ENCODE measurements at places on chromosomes 4 and X.

DNA sequence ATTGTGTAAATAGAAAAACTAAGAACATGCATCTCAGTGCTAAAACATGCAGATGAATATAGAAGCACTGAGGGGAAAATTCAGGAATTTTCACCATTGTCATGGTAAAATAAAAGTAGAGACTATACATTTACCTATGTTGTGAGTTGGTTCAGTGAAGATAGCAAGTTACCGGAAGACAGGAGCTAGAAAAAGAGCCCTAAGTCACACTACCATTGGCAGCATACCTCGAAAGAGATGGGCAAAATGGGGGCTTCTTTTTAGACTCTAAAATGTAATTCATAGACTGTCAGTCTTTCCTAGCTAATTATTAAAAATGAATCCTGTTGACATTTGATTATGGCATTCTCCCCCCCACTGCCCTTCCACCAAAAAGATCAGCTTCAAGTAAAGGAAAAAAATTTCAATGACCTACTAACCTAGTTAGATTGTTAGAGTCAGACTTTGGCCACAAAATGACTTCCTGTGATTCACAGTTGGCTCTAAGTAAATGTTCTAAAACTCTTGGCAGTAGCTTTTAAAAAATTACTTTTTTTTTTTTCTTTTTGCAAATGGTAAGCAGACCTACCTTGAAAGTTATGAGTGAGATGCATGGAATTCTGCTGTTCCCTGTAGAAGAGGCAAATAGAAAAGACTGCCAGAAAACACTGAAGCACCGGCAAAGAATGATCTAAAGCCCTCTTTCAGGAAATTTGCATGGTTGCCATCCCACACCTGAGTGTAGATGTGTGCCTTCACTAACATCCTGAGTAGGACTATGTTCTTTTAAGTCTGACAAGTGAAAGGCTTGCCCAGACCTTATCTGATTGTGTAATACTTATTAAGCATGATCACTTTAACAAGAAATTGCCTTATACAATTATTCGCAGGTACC is 26.4 kb upstream of the ARSJ start:
- DNase-seq: no peak

DNA sequence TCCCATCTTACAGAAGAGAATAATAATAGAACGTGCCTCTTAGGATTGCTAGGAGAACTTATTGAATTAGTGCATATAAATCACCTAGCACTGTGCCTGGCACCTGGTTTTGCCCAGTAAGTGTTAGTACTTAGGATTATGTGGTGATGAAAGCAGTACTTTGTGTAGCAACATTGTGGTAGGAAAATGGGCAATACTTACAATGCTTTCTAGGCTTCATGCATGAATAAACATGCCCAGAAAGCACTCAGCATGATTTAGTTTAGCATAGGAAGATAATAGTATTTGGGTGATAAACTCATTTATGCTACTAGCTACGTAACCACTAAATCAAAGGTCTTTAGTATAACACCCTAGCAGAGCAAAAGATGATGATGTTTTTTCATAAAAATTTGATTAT is 105.6 kb downstream of the NEUROG2 start:
- DNase-seq: no peak

- no peak for DNase-seq
Observed at GRCh38 chr4:110705440-110705782, 82.5 kb upstream of the PITX2 start.

- DNase-seq: no peak
Observed at GRCh38 chrX:38183596-38183995, 37.1 kb downstream of the SRPX start.

DNA sequence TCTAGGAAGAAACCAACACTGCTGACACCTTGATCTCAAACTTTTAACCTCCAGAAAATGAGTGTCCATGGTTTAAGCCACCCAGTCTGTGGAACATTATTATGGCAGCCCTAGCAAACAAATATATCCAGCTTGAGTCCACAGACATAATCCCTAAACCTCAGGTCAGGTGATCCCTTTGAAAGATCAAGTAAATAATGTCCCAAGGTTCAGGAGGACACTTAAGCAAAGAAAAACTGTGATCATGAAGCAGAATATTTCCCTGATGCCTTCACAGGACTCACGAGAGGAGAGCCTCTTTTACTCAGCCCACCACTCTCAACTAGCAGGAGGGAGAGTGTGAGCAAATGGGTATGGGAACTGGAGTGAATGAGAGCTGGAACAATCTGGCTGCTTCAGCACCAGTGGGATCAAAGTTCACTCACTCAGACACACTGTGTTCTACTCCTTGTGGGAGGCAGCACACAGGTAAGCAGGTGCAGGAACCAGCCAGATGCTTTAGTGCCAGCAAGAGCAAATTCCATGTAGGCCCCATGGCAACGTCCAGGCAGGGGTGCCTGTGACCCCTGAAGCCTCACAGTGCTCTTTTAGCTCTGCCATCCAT is 608.4 kb downstream of the RAB28 start:
- DNase-seq: no peak

DNA sequence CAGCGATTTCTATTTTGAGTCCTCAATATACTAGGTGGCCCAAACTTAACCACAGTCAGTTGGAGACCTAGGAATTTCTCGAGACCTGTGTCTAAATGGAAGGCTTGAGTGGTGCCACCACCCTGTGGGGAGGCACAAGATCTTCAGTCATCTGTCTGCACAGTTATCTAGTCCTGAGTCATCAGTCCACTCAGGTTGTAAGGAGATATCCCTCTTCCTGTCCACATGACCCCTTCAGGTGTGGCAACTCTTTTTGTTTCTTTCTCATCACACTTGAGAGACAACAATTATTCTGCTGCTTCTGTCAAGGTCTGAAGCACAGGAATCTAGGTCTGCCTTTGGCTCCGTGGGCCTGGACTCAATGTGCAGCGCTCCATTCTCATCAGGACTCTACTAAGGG is 64.4 kb upstream of the IBSP start:
- DNase-seq: no peak

GRCh38 chr4:45640281-45640680 is 483.6 kb downstream of the GABRG1 start:
- DNase-seq: no peak
